ENCODE measurements at places on chromosomes 16 and 17.

GRCh38 chr17:37493249-37494027 is 3.7 kb downstream of the DUSP14 start:
- no peak for DNase-seq

- DNase-seq: no peak
These were observed 155.2 kb upstream of the KCNJ16 start for GRCh38 chr17:69919789-69920188.

DNA sequence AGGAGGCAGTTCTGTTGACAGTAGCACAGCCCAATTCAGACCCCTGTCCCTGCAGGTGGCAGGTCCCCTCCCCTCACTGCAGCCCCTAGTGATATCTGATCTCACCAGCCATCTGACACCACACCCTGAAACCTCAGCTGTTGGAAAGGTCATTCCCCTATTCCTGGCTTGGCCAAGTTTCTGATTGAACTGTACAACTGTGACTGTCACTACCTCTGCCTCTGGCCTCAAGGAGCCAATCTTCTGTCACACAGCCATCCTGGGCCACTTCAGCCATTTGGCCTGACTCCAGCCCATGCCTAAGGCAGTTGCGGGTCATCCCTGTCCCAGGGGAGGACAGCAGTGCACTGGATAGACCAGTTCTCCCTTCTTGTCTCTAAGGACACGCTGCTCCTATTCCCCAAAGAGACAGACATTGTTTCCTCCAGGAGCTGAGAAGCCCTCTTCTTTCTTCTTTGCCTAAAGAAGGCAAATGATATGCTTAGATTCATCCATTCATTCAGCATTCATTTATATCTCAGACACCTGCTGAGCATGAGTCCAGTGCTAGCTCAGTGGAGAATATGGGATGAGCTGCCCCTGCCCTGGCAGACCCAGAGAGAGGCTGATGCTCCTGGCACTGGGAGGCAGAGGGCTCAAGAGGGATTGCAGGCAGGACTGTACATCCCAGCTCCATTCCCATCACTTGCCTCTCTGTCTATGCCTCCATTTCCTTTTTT is 4.6 kb upstream of the ALDOA start:
- DNase-seq: no peak

DNA sequence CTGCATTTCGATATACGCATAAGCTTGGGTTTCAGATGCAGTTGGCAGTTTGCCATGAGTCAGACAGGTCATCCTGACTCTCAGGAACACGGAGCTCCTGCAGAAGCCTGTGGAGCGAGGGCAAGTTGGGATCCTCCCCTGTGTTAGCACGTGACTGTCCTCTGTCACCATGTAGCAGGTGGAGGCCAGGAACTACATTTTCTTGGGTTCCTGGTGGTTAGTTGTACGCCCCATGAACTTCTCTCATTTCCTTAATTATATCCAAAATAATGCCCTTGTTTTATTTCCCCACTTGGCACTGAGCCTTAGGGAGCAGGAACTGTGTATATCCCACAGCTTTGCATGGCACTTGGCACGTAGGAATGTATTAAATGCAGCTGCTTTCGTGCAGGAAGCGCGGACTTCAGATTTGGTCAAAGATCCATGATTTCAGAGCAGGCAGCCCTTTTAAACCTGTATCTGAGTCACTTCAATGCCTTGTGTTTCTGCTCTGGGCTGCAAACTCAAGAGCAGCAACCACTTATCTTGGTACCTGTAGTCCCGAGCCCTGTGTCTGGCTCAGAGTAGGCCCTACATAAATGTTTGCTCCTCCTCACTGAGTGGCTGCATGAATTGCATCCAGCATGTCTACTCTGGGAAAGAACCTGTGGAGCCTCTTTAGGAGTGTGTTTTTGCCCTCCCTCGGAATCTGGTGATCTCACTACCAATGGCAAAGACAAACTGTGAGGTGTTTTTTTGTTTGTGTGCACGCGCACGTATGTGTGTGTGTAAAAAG is 428.4 kb downstream of the MAF start:
- DNase-seq: no peak

- no peak for DNase-seq
These were observed 19.6 kb upstream of the PMFBP1 start for GRCh38 chr16:72191551-72191950.

DNA sequence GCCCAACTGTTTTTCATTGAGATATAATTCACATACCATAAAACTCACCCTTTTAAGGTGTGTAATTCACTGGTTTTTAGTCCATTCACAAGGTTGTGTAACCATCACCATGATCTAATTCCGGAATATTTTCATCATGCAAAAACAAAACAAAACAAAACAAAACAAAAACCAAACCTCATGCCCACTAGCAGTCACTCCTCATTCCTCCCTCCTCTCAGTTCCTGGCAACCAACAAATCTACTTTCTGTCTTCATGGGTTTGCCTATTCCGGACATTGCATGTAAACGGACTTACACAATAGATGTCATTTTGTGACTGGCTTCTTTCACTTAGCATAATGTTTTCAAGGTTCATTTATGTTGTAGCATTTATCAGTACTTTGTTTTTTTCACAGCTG is 4.5 kb upstream of the NOD2 start:
- DNase-seq: no peak

DNA sequence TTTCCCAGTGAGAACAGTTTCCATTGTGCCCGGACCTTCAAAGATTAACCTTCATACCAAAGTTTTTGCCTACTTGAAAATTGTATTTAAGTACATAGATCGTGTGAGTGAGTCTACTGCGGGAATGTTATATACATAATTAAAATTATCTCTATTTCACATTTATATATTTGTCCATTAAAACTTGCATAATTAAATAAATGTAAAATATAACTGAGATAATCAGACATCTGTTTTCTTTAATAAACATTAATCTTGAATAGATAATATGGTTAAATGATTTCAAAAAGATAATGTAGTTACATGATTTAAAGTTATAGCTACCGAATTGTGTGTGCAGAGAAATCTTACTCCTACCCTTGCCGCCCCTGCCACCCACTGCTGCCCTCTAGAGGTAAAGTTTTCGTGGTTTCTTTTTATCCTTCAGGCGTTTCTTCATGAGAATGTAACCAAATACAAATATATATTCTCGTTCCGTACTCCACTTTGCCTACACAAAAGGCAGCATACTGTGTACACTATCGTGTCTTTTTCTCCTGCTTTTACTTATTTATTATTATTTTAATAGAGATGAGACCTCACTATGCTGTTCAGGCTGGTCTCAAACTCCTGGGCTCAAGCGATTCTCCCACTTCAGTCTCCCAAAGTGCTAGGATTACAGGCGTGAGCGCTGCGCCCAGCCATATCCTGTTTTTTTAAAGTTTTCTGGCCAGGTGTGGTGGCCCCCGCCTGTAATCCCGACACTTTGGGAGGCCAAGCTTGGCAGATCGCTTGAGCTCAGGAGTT is 35.6 kb downstream of the RPA1 start:
- DNase-seq: peak; percentile 77

DNA sequence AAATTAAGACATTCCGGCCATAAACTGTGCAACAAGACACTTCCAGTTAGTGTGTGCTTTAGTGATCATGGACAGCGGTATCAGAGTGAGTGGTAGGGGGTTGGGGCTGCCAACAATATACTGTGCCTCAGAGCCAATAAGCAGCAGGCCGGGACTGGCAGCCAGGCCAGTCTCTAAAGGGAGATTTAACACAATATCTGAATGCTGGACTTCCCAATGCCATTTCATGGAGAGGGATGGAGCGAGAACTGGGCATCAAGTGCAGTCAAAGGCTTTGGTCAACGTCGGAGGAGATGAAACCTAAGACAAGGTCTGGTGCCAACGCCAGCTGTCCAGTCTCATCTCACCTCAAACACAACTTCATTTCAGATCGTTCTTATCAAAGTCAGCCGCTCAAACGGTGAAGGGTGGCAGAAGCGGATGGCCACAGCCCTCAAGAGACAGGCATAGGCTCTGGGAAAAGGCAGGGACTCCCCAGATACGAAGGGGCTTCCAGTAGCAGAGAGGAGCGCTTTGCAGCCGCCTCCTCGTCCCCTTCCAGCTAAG is 935 bp downstream of the USP32 start:
- DNase-seq: no peak

DNA sequence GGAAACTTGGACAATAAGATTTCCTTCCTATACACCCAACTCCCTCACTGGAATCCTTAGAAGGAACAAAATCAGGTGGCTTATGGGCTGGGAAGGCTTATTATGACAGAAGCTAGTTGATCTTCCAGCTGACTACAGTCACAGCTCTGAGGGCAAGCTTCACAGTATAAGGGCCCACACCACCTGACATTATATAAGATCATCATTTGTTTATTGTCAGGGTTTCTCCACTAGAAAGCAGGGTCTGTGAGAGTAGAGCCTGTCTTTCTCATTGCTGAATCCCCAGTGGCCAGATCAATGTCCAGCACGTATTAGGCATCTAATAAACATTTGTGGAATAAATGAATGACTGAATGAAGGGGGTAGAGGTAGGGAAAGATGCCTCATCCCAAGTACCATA is 57.8 kb upstream of the PHOSPHO1 start:
- DNase-seq: no peak

- no peak for DNase-seq
These were observed 17.2 kb downstream of the UBE2Z start for GRCh38 chr17:48925251-48925990.

GRCh38 chr17:68993112-68993511 is 37.9 kb upstream of the ABCA8 start:
- DNase-seq: no peak

GRCh38 chr16:76222087-76222486 is 55.1 kb upstream of the CNTNAP4 start:
- no peak for DNase-seq

DNA sequence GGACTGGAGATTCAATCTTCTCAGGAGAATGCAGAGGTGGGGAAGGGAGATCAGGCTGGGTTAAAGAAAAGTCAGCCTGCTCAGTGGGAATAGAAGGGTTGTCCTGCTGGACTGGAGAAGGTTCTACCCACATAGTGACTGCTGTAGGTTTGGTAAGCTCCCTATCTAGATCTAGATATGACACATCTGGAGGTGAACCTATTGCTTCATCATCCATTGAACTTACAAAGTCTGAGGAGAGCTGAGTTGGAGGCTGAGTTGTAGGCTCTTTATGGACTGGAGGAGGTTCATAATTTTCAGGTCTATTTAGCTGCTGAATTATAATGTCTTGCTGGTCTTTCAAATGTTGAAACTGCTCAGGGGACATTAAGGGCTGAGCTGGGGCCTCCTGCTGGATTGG is 46.0 kb upstream of the NF1 start:
- DNase-seq: no peak

DNA sequence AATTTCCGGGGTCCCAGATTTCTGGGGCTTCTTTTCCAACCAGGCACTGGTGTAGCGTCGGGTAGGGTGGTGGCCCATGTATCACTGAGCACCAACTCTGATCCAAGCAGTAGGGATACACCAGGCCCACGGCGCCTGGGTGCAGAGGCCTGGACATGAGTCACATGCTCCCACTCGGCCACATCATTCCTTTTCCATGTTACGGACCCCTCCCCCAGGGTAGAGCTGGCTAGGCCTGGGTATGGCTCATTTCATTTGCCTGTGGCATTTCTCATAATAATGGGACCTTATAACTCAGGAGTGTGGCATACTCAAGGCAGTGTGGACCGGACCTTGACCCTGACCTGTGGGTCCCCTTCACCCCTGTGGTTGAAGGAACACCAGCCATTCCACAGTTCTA is 18.0 kb upstream of the NDRG4 start:
- no peak for DNase-seq

DNA sequence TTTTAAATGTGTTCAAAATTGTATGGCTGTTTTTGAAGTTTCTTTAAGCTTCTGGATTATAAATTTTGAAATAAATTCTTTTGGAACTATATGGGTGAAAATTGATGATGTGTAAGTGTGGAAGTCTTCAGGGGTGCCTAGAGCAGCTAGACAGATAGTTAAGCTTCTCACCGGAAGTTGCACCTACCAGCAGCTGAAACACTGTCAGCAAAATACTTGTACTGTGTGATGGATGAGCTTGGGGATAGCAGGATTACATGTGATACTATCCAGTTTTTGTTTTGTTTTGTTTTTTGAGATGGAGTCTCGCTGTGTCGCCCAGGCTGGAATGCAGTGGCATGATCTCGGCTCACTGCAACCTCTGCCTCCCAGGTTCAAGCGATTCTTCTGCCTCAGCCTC is 19.7 kb downstream of the RBL2 start:
- DNase-seq: peak; percentile 37

- no peak for DNase-seq
These were observed 43.6 kb upstream of the PEMT start for GRCh38 chr17:17635126-17635525.

- DNase-seq: no peak
These were observed 1.7 kb downstream of the NUPR1 start for GRCh38 chr16:28537076-28537475.

GRCh38 chr17:82876602-82877379 is 37.0 kb upstream of the ZNF750 start:
- DNase-seq: no peak

- DNase-seq: no peak
These were observed 84.8 kb upstream of the PLEKHM1 start for GRCh38 chr17:45575126-45575885.

DNA sequence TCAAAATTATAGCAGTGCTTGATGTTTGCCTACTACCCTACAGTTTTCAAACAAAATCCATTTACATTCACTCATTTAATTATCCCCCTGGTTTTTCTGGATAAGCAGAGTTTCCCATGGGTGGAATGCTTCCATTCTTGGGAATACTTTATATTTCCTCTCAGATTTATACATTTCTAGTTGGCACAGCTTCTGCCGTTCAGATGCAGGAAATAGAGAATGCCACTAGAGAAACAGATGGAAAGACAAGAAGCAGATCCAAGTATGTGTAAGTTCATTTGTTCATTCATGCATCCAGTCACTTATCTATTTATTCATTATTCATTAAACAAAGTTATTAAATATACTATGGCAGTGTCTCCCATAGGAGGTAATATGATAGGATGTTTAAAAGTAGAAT is 65.0 kb upstream of the CACNG5 start:
- no peak for DNase-seq

DNA sequence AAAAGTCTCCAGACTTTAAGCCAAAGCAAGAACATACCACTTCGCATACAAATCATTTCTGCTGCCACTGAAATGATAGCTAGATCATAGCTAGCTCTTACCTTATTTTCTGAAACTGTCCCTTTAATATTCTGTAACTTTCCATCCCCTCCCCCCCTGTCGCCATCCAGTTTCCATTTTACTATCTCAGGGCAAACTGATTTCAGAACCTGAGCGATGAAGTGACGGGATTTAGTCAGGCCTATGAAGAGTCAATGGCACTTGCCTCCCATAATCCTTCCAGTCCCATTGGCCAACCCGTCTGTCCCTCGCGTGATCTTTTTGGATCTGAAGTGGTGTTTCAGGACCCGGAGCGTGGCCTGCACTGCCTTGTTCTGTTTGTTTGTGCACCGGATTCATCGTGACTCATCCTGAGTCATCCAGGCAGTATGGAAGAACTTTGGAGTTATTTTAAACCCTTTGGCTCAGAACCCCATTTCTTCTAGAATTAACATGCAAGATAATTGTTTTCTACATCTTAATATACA is 199.8 kb upstream of the CHMP6 start:
- peak; percentile 58 for DNase-seq
